ENCODE measurements at places on chromosomes 4 and X.

GRCh38 chr4:128757712-128758111 lies 51.8 kb upstream of the JADE1 start:
- DNase-seq: no peak

GRCh38 chr4:37040816-37041215 lies 203.7 kb upstream of the NWD2 start:
- DNase-seq: no peak

GRCh38 chr4:2741626-2742025 lies 14.5 kb downstream of the TNIP2 start:
- no peak for DNase-seq

- no peak for DNase-seq
Observed at GRCh38 chr4:184080674-184081073, 137.0 kb downstream of the ENPP6 start.

DNA sequence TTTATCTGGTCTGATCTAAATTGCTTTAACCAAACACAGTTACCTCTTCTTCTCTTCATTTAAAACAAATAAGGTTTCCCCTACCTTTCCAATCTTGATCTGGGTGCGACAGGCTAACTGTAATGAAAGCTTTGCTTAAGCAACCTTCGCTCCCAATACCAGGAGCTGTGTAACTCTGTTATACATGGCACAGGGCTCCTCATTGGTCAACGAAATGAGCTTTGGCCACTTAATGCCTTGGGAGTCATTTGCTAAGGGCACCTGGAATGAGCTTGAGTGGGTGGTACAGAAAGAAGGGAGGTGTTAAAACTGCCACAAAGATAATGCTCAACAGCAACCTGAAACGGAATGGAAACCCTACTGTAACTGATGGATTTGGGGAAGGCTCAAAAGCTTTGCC lies 140.5 kb downstream of the CHRNA9 start:
- DNase-seq: no peak

DNA sequence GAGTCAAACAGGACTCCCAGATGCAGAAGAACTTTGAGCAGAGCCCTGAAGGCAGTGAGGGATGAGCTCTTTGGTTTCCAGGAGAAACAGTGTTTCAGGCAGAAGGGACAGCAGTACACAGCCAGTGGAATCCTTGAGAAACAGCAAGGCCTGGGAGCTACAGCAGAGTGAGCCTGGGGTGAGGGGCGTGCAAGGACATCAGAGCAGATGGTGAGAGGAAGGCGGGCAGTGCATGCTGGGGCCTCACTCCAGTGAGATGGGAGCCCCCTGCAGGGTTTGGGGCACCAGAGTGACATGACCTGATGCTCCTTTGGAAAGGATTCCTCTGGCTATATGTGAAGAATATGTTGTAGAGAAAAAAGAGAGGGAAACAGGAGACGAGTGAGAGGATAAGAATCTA lies 98.1 kb upstream of the EGFL6 start:
- DNase-seq: no peak

GRCh38 chr4:84614891-84615290 lies 32.0 kb downstream of the CDS1 start:
- no peak for DNase-seq

DNA sequence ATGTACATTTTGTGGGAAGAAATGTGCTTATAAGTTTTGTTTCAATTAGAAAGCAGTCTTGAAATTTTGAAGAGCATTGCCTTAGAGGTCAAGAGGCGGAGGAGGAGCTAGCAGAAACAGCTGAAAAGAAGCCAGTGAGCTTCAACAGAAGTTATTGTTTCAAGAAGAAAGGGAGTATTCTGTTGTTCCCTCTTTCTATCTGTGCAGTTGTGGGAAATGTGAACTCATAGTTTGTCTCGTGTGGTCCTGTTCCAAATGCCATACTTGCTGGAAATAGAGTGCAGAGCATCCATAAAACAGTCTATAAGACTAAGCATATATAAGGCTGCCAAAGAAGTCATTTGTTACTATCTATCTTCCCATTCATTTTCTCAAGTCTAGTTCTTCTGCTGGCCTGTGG lies 1015.7 kb downstream of the DMD start:
- DNase-seq: no peak

DNA sequence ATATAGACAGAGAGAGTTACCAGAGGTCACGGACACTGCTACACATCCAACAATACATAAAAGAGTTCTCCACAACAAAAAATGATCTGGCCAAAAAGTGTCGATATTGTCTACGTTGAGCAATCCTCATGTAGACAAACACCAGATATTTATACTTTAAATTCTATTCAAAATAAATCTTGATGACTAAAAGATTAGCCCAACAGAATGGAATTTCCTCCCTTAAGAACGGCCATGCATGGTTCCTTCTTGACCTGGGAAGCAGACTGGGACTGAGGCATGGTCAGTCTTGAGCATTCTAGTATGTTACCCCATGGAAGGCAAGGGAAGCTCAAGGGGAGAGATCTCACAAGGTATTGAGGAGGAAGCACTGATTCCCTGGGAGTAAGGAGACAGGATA lies 43.5 kb downstream of the LHFPL1 start:
- DNase-seq: no peak

DNA sequence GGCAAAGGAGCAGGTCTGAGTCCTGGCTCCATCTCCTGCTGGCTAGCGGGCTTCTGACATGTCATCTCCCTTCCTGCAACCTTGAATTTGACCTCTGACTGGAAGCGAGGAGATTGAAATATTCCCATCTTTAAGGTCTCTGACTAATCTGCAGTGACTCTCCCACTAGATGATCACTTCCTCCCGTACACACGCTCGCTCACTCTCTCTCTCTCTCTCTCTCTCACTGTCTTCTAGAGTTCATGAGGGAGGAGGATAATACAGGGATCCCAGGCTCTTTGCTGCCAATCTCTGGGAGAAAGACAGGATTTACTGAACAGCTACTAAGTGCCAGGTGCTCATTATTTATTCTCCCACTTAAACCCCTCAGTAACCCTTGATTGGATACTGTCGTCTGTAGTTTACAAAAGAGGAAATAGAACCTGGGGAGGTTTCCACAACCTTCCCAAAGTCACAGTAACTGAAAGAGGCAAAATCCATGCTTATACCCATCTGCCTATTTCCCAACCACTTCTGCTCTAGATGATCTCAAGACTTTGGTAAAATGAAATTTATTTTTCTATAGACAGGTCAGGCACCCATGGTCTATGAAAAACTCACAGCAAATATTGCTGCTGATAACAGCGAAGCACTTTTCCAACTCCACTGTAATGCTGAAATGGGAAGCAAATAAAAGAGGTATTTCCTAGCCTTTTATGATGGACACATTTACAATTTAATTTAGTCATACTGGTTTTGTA lies 193.5 kb upstream of the C1QTNF7 start:
- no peak for DNase-seq

- no peak for DNase-seq
Observed at GRCh38 chr4:8033067-8033755, 93.5 kb upstream of the AFAP1 start.

GRCh38 chrX:132821974-132822633 lies 136.3 kb downstream of the HS6ST2 start:
- DNase-seq: no peak

DNA sequence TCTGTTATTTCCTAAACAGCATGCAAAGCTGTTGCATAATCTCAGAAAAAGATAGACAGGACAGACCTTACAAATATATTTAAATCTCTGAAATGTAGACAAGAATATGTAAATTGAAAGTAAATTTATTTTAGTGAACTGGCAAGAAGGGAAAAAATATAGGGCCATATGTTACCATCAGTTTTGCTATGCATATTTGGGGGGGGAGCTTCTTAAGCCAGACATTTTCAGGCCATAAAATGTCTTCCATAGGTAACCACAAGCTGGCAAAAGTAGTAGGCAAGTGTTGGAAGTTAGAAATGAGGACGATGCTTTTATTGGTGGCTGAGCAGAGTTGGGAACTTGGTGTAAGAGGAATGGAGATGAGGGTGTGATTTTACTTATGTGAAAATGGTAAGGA lies 272.0 kb upstream of the CXXC4 start:
- no peak for DNase-seq

All from stimulated activated CD4-positive, alpha-beta T cell treated with anti-CD3 and anti-CD28 coated beads, Interleukin-1b, Interleukin-23, amount 100 ng/mL, for 1 hour (primary cell).